ENCODE measurements at places on chromosomes 2 and 18. TPM values are rescaled to one million over a fixed set of nuclear protein-coding genes. Genes with fewer than 3 reads are reported as not detected.

The G6PC2 gene
- not detected for total RNA-seq

The KIAA2012 gene
- not detected for total RNA-seq

The CHRNA1 gene
- not detected for total RNA-seq

The MAPK4 gene
- 0.28 TPM for total RNA-seq
